ENCODE measurements at places on chromosomes 2 and 18.
A peak's percentile ranks its signal among the peaks of the same experiment; 100 is the strongest.

DNA sequence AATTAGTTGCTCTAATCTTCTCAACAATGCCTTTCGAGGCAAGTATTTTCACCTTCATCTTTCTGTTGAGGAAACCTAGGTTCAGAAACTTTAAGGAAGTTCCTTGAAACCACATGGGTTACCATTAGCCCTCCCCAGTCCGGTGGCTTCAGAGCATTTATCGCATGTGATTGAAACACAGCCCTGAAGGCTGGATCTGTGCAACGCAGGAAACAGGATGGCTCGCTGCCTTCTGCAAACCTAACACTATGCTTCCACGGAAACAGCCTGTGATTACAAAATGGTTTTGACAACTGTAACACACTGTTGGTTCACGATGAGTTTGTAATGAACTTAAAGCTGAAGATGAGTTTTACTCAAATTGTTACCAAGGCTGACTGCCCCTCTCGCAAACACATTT is 68.5 kb downstream of the EPB41L3 start:
- no peak for DNase-seq

DNA sequence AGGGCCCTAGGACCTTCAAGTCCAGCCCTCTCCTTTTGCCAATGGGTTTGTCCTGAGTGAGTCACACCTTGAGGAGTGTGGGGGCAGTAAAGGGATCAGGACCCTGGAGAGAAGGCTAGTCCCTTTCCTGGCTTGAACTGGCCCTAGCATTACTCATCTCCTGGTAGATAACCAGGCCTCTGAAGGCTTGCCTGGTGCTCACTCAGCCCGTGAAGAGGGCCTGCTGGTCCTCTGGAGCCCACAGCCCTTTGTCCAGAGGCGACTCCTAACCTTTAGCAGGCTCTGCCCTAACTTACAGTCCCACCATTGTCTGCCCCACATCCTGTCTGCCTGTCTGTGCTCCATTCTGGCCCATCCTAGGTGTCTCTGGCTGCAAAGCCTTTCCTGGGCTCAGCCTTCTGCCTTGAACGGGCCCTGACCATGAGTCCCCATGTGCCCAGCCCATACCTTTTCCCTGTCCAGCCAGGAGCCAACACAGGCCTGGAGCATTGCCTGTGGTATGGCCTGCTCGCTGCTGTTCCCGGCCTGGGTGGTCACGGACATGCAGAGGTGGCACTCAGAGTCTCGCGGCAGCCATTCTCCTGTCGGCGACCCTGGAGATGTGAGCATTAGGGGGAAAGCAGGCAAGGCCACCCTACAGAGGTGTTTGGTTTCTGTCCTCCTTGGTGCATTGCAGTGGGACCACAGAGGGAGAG is 5.0 kb downstream of the SFTPB start:
- DNase-seq: no peak

- DNase-seq: no peak
These were observed 15.3 kb downstream of the UNC50 start for GRCh38 chr2:98623657-98624056.

DNA sequence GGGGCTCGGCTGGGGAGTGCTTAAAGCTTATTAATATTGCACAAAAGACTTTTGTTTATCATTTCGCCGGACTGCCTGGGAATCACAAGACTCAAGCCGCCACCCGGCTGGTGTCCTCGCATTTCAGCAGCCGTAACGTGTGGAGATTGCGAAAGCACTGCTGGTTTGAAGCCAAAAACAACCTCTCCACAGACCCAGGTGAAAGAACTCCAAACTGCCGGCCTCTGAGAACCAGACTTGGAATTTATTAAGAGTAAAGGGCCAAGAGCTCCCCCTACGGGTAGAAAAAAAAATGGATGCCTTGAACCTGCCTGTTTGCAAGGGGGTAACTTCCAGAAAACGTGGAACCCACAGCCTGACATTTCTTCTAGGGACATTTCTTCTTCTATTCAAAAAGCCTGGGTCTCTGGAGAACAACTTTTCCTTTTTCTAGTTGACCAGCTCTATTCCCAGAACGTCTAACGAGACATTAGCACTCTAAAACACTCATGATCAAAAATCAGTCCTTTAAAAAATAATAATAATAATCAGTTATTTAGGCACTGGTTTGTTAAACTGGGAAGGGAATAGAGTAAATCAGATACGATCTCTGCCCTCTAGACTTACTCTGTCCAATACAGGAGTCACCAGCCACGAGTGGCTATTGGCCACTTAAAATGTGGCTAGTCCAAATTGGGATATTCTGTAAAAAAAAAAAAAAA is 216.3 kb downstream of the C1D start:
- peak; percentile 17 for DNase-seq

DNA sequence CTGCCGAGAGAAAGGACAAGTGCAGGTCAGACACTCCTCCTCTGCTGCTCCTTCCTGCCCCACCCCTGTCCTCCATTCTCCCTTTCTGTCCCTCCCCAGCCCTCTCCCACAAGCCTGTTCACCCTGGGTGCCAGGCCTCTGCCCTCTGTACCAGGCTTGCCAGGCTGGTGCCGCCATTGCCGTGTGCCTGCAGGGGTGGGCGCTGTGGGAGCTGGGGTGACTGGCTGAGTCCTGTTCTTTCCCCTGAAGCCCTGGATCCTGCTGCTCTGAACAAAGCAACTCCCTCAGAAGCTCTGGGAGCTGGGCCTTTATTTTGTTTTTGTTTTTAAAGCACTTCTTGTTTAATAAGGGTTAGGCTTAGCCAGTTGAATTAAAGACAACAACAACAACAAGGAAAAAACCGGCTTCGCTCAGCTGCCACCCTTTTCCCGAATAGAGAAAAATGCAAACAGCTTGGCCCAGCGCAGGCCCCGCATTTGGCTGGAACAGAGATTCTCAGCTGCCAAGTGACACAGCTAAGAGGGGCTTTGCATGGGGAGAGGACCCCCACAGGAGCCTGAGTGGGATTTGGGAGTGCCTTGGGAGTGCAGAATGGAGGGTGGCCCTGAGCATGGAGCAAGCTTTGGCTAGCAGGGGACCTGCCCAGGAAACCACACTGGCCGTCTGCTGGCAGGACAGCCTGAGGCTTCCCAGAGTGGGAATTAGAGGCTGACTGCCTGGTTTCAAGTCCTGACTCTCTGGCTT is 9.1 kb downstream of the PCARE start:
- DNase-seq: no peak

DNA sequence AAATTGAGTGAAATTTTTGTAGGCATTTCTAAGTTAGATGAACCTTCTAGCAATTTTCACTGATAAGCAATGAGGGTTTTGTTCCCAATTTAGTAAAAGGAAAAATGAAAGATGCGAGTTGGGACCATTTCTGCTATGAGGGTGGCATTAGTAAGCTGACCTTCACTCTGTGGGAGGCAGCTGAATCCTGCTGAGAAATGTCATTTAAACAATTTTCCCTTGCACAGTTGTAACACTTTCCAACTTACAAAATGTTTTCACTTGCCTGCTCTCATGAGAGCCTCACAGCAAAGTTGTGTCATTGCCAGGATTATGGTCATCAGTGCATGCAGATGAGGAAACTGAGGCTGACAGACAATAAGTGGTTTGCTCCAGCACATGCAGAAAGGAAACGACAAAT is 527.7 kb downstream of the TNS1 start:
- no peak for DNase-seq

GRCh38 chr2:25341011-25341727 is 556 bp downstream of the DNMT3A start:
- no peak for DNase-seq

DNA sequence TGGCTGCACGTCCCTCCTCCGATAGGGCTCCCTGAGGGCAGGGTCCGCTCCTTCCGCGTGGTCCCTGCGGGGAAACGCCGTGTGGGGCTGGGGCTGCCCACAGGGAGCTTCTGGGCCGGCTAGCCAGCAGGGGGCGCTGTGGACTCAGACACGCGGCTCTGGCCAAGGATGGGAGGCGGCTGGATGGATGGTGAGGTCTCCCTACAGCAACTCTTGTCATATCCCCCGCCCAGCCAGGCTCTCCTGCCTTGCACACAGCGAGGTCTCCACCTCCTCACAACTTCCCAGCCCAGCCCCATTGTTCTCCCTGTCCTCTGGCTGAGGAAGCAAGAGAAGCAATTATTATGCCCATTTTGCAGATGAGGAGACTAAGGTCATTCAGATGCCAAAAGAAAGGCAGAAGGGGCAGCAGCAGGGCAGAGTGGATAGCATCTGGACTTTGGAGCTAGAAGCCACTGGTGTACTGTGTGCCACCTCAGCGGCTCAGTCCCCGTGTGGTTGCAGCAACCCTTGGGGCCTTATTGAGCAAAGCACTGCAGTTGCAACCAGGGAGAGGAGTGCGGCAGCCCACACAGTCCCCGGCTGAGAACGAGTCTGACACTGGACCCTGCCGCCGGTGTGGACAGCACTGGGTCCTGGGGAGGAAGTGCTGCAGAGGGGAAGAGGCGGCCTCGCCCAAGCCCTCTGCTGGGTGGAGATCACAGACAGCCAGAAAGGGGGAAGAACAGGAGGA is 99.0 kb downstream of the ZFP36L2 start:
- DNase-seq: peak; percentile 51

- no peak for DNase-seq
These were observed 212.5 kb upstream of the GULP1 start for GRCh38 chr2:188079196-188079595.

- no peak for DNase-seq
These were observed 807.8 kb upstream of the CHAC2 start for GRCh38 chr2:52959801-52960200.

DNA sequence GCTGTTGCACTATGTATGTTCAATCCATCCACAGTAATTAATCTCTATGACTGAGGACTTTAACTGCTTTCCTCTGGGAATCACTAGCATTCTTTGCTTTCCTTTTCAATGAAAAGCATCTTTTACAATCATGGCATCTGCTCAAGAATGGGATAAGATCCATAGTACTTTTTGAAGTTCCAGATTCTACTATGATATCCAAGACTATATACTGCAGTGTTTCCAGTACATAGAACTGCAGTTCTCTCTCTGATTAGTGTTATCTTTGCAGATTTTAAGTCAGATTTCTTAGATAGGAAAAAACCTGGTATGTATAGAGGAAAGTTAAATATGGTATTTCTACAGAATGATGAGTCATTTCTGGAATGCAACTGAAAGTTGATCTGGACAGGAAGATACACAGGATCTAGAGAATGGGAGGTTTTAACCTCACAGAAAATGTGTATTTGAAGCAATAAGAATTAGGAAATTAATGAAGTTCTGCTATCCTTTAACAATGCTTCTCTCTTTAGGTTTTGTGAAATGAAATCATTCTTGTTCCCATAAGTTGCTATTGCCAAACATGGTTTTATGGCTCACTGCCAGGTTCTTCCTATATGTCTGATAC is 670.7 kb downstream of the ERBB4 start:
- no peak for DNase-seq

- no peak for DNase-seq
These were observed 184.1 kb downstream of the MTCL1 start for GRCh38 chr18:8889489-8889888.

GRCh38 chr18:47745227-47745626 is 185.2 kb downstream of the SMAD2 start:
- no peak for DNase-seq

DNA sequence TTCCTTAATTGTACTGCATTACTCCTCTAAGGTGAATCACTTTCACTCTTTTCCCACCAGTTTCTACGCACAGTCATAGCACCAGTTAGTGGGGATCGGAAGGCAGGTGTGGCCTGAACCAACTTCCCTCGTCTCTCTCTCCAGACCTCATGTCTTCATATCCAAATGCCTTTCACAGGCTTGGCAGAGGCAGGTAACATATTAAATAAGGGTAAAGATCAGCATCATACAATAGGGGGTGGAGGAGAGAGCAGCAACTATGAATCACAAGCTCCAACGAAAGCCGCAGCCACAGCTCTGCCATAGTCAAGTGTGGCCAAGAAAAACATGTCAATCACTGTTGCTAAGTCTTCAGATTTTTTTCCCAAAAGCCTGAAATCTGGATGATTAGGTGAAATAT is 40.3 kb downstream of the AP1S3 start:
- DNase-seq: no peak

- no peak for DNase-seq
These were observed 53.3 kb downstream of the NEDD4L start for GRCh38 chr18:58097121-58097906.

DNA sequence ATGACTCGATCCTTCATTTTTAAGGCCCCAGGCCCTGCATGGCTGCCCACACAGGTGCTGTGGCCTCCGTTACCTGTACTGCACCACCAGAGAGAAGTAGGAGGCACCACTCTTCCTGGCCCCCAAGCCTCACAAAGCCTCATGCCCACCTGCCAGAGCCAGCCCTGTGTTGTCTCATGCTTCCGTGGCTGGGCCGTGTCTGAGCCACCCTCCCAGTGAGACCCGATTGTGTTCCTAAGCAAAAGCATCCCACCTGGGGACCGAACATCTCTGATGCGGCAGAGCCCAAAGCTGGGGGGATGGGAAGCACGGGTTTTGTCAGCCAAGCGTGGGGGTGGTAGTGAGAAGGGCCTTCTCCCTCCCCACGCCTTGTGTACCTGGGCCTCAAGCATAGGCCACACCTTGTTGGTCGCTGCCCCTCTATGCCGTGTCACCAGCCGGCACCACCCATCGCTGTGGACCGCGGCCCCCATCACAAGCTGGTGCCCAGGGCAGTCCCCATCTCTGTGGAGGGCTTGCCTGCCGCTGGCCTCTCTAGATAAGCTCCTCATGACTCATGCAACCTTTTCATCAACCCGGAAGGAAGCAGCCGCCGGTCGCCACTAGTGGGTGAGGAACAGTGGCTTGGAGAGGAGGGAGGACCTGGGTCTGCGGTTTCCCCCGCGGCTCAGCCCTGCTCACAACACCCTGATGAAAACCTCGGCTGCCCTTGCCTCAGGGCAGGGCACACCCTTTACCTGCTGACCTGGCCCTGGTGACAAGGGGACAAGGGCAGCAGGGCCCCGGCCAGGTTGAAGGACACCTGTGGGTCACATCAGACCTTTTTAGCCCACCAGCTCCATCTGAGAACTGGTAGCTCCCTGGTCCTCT is 2.7 kb upstream of the RNPEPL1 start:
- DNase-seq: peak; percentile 88

DNA sequence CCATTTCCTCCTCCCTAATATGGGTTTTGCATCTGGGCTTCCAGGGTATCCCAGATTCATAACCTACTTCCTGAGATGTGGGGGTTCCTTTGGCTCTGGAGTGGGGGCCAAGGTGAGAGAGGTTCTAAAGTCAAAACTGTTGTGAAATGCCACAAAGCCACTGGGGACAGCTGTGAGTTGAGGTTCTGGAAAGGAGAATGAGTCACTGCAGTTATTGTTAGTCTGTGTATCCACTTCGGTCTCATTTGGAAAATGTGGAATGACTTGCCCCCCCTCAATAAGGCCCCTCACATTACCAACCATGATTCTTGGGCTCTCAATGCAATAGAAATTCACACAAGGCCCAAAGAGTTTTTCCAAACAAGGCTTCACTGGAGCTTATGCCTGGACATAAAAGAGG is 51.1 kb upstream of the LGALSL start:
- no peak for DNase-seq

- peak; percentile 2 for DNase-seq
These were observed 584 bp downstream of the AAK1 start for GRCh38 chr2:69642709-69643601.

Measured in stimulated activated naive B cell treated with anti-CD40 and anti-IgM and Interleukin-4, amounts not matched to agents 10 μg/mL and 1 μg/mL and 100 μg/mL, for 72 hours (primary cell).